ENCODE measurements at places on chromosomes 11 and 22.

DNA sequence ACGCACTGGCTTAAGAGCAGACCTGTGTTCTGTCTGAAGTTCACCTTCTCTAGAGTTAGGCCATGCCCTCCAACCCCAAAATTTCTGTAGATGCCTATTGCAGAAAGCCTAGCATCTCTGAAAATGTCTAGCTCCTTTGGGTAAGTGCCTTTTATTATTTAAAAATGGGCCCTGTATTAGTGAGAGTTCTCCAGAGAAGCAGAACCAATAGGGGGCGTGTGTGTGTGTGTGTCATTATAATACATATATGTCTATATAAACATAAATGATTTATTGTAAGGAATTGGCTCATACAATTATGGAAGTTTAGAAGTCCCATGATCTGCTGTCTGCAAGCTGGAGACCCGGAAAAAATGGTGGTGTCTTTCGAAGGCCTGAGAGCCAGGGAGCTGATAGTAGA lies 144.7 kb downstream of the TTC17 start:
- no peak for DNase-seq

DNA sequence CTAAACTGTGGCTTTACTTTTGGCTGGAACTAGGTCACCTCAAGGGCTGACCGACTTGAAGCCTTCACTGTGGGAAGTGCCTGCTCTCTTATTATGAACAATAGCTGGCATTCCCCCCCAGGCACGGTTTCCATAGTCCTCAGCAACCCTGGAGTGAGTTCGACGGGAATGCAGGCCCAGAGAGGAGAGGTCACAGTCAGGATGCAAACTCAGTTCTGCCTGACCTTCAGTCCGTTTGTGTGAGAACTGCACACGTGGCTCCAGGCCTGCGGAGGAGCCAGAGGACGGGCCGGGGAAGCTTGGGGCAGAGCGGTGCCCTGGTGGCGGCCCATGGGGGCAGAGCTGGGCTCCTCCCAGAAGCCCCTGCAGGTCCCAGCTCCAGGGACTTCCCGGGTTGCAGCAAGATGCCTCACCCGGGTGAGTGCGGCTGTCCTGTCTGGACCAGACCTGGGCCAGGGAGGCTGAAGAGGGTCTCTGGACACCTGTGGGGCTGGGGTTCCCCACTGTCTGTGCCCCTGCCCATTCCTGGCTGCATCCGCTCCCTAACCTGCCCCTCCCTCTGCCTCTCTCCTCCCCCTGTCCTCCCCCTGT lies 17.2 kb downstream of the SLC25A18 start:
- no peak for DNase-seq

DNA sequence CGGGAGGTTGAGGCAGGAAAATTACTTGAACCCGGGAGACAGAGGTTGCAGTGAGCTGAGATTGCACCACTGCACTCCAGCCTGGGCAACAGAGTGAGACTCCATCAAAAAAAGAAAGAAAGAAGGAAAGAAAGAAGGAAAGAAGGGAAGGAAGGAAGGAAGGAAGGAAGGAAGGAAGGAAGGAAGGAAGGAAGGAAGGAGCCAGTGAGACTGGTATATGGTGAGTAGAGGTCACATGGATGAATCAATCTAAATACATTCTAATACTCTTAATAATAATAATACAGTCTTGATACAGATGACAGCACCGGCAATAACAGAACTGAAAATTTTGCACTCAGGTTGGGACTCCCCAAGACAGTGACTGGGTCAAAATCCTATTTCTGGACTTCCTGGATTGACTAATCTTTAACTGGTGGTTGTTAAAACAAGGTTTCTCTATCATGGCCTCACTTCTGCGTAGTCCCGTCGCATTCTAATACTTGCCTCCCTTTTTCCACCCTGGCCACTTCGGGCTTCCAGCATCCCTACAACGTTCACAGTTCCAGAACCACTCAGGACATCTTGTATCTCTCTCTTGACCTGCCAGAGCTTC lies 53.5 kb upstream of the EIF3M start:
- DNase-seq: no peak

DNA sequence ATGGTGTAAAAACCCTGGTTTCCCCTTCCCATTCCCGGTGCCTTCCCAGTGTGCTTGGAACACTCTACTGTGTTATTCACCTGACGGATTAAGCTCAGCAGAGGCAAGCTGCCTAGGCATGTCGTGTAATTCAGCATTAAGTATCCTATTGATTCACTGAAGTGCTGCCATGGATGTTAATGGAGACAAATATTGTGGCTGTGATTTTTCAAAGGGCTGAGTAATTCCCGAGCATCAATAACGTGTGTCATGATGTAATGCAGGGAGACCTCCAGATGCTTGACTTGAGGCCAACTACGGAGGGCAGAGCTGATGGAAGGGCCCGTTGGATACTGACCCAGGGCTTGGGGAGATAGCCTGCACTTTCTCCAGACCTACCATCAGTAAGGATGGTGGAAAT lies 269.0 kb downstream of the ST3GAL4 start:
- no peak for DNase-seq

DNA sequence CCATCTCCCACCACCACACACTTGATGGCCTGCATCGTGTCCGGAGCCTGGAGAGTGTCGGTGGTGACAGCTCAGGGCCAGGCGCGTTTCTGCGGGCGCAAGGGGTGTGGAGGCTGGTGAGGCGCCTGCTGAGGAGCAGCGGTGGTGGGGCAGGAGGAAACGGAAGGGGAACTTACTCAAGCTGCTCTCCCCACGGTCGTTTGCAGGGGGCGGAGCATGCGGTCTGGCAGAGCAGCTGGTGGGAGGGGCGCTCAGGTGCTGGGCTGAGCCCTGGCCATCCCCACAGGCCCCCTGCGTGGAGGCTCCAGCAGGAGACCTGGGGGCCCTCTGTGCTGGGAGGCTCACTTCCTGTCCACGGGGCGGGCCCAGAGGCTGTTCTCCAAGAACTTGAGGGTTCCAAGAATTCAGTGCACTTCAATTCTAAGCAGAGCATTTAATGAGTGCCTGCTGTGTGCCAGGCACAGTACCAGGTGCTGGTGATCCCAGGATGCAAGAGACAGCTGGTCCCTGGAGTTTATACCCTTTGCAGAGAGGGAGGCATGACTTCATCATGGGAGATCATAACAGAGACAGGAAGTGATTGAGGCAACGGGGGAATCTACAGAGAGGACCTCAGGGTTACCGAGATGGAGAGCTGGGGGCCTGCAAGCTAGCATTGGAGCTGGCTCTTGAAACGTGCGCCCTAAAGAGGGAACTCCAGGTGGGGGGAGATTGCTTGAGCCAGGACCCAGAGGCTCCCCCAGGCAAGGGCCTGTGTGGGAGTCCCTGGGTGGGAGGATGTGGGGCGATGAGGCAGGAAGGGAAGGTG lies at the start of gene RAC2:
TSS of gene RAC2 (minus strand) at position 156 of the 808 bp plus-strand sequence. CDS start at position 35, 121 bp downstream.
- peak; percentile 50 for DNase-seq

DNA sequence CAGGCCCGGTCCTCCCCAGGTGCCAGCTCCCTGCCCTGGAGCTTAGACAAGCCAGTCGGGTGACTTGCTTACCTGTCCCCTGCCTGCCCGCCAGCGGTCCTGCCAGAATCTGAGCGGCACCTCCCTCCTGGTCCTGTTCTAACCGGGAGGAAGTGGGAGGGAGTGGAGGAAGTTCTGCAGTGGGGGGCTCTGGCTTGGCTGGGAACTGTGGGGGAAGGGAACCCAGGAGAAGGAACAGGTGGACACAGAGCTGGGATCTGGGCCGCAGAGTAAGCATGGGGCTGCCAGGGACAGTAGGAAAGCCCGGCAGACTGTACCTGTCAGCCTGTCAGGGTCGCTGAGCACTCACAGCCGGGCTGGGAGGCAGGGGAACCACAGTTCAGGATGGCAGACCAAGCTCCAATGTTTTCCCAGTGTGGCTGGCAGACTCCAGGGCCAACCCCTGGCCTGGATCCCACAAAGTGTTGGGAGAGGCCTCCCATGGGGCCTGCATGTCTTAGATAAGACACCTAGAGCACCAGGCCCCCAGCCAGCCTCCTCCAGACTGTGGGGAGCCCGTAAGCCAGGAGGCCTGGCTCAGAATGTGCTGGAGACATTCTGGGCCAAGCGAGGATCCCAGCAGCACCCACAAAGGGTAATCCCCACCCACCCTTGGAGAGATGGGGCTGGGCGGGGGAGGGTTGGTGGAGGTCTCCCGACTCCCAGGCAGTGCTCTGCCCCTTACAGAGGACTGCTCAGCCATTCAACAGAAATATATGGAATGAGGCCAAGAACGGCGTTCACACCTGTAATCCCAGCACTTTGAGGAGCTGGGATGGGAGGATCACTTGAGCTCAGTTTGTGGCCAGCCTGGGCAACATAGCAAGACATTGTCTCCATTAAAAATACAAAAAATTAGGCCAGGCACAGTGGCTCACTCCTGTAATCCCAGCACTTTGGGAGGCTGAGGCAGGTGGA lies 2.3 kb downstream of the CYB5R3 start:
- peak; percentile 5 for DNase-seq

DNA sequence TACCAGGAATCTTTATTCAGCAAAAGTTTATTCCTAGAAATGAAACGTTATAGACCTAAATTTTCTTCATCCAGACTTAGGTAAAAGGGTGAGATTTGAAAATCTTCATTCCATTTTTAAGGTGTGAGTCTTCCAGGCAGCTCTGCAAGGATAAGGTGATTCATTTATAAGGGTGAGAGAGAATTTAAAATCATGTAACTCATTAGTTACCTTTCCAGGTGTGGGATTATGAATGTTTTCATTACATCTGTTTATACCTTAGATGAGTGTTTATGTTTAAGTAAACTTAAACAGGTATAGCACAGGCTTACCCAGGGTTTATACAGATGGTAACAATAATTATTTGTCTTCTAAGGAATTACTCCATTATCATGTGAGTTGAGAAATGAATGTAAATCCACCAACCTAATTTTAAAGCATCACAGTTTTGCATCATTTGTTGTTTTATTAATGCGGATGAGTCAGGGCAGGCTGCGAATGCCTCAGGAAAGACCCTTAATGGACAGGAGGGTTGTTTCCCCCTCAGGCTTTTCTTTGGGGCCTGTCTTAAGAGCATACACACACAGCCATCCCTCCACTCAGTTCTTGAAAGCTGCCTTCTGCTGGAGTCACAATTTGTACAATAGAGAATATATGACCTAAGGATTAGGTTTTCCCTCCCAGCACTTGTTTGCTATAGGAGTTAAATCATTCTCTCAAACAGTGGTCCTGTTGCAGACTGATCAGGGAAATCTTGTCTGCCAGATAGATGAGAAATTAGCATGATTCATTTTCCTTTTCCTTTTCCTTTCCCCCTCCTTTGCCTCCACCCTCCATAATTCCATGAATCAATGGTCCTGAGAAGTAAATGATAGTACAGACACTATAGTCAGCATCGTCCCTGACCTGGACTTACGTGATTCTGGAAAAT lies 3.0 kb downstream of the PRSS23 start:
- DNase-seq: no peak

DNA sequence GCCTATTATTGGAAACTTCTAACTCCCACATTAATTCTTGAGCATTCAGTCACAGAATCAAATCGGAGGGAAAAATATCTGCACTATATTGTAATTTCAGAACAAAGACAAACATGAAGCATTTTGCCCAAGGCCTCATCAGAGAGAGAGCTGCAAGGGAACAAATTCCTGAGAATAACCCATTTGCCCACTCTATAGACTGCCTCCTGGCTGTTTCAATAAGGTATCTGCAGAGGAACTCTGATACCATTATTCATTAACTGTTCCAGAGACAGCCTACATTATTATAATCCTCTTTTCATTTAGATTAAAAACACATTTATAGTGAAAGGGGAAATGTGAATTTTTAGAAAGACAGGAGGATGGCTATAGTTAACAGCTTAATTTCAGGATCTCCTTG lies 663.9 kb downstream of the DLG2 start:
- no peak for DNase-seq

DNA sequence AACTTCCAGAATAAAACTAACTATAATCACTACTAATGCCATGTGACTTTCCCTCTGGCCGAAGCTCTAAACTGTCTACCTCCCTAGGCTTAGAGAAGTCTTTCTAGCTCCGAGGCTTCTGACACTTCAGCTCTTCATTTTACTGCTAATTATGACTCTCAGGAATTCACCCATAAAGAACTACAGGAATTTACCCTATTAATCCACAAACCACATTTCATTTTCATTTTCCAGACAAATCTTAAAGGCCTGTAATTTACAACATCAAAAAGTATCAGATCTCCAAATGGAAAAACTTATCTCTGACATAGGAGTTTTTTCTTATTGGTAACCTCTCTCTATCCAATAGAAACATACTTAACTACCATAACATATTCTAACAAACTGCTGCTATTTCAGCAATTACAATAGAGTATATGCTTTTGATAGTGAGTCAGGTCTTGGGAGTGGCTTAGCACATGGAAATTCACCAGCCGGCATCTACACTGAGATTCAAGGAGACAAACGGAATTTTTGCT lies 33.4 kb downstream of the MRTFA start:
- DNase-seq: no peak

DNA sequence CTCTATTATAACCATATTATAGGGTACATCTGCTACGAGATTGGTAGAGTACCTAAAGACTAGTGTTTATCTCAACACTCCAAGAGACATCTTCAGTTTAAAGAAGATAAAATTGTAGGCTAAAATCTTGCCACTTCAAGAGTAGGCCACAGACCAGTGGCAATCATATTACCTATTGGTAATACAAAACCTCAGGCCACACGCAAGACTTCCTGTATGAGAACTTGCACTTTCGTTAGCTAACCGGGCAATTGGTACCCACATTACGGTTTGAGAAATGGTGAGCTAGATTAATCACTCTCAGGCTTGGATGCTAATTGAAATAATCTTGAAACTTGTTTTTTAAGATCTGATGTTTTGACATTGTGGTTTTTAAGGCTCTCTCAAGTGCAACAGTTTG lies 772.7 kb downstream of the LRRC4C start:
- no peak for DNase-seq

DNA sequence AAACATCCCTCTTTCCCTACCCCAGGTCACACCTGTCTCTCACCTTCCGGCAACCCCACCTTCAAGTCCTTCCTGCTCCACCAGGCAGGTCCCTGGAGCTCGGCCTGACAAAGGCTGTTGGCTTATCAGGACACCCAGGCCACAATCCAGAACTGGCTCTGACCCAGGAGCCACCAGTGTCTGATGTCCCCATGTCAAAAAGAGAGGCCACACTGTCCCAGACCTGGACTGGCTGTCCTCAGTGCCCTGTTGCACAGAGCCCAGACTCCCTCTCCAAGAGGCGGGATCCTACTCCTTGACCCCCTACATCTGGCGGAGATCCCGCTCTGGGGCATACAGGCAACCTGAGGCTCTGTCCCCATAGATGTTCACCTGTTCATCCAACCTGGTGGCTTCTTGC lies 116.0 kb downstream of the MN1 start:
- DNase-seq: no peak

DNA sequence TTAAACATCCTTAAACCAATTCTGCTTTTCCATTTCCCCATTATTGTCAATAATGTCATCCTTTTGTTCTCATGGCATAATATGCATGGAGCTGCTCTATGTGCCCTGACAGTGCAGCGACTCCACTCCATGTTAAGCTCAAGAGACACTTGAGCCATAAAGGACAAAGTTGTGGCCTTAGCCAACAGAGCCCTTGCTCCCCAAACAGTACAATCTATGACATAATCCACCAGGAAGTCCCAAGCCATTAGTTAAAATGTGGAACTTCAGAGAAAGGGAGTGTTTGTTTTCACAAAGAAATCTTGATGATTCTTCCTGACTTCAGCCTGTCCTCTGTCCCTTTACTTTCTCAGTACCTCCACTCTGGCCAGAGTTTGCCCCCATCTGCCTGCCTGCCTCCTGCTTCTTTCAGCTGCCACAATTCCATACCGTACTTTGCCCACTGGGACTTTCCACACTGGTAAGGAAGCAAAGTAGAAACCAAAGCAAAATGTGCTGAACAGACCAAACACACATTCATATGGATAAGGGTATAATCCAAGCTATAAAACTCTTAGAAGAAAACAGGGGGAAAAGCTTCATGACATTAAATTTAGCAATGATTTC lies 46.3 kb upstream of the ZC3H12C start:
- no peak for DNase-seq

- no peak for DNase-seq
These were observed 12.1 kb downstream of the RNH1 start for GRCh38 chr11:494761-495536.

Measured in DMS79 treated with DMSO at 0.1 percent for 48 hours (cell line).